Occipital lobe (tissue), 3 donors: ENCODE measurements at places on chromosomes 2 and 18. TPM values are rescaled to one million over a fixed set of nuclear protein-coding genes. Genes with fewer than 3 reads are reported as not detected.

DNA sequence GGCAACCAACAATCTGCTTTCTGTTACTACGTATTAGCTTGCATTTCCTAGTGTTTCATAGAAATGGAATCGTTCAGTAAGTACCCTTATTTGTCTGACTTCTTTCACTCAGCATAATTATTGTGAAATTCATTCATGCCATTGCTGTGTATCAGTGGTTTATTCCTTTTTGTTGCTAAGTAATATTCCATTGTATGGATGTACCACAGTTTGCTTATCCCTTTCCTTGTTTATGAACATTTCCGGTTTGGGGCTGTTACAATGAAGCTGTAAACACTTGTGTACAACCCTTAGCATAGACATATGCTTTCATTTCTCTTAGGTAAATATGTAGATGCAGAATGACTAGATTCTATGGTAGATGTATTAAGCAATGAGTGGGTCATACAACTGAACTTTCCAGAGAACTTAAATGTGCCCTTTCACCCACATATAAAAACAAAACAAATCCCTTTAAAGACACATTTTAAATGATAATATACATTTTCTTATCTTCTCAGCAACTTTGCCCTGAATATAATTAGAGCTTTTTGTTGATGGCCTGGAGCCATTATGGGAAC is 21.9 kb downstream of the FER1L5 start:
- DNase-seq = no peak

- DNase-seq = no peak
Observed at GRCh38 chr2:230441227-230441897, 25.4 kb downstream of the SP100 start.

Gene LRP2
- 0.16 TPM for total RNA-seq

- DNase-seq = no peak
Observed at GRCh38 chr2:25867396-25868003, 10.8 kb downstream of the ASXL2 start.

DNA sequence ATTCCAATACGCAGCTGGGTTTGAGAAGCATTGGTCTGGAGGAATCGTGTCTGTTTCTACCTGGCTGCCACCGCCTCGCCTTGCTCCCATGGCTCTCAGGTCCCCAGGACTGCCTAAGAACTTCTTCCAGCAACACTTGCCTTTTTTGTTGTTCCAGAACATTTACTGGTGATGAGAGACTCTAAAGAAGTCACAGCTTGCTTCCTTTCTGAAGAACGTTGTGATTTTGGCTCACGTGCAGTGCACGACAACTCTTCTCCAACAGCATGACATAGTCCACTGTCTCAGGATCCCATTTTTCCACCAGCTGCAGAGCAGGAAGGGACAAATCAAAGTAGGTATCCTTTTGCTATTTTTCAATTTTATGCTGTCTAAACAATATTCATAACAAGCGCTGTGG is 940.9 kb downstream of the SLC4A3 start:
- DNase-seq = no peak

GRCh38 chr2:97788986-97789644 is 75.7 kb downstream of the ZAP70 start:
- DNase-seq = no peak

DNA sequence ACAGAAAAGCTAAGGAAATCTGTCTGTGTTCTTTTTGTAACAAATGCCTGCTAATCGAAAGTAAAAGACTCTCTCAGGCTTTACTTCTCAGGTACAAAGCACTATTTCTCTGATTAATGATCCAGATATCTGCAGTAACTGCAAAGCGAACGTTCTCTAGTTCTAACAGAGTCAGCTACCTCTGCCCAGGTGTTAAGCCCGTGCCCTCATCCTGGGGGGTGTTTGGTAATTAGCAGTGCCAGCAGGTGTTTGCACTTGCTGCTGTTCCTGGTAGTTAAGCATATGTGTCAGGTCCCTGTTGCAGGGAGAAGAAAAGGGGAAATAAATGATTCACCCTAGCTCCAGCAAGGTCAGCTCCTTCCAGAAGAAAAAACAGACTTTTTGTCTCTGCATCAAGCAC is 58.8 kb upstream of the CRIM1 start:
- DNase-seq = no peak

DNA sequence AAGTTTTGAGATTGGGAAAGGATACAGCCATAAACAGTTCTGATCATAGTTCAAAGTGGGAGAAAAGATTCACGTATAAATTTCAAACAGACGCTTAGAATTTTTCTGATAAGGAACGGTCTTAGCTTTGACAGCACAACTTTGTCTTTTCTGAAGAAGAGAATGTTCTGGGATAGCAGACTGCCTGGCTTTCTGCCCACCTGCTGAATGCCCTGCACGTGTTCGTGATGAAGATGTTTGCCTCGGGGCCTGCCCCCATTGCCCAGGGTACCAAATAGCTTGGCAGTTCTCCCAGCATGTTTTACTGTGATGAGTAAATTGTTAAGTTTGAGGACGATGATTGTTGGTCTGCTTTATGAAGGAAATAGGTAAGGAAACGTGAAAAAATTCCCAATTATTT is 4.6 kb downstream of the MRPL33 start:
- DNase-seq = no peak

DNA sequence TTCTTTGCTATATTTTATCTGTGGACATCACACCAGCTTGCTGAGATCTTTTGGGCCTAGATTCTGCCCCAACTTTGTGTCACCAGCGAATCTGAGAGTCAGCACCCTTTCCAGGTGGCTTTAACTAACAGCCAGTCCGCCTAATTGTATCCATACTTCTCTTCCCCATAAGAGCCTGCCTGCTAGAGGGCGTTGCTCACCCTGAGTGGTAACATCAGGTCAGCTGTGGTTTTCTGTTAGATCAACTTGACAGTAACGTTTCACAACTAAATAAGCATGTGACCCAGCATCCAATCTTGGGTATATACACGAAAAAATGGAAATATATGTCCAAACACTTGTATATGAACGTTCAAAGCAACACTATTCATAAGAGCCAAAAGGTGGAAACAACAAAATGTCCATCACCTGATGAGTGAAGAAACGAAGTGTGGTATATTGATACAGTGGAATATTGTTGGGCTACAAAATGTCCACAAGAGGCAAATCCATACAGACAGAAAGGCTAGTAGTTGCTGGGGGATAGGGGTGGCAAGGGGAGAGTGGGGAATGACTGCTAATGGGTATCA is 24.9 kb downstream of the EFHD1 start:
- DNase-seq = no peak

GRCh38 chr18:64799376-64799775 is 650.5 kb upstream of the LINC00305 start:
- no peak for DNase-seq

DNA sequence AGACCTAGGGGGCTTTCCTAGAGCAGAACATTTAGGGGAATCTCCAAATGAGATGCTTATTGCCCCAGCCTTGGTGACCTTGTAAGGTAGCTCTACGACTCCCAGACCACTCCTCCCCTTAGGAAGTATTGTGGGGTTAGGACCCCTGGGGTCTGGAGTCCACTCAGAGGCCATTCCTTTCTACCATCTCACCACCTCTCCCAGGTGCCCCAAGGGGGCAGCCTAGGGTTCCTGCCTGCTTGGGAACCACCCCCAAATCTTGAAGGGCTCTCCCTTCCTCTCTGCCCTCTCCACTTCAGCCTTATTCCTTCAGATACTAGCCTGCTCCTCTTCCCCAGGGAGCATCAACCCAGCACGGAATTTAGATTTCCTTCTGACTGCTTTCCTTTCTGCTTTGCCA is 17.5 kb upstream of the EXOC6B start:
- no peak for DNase-seq
